ENCODE measurements at places on chromosomes 11 and 22.

DNA sequence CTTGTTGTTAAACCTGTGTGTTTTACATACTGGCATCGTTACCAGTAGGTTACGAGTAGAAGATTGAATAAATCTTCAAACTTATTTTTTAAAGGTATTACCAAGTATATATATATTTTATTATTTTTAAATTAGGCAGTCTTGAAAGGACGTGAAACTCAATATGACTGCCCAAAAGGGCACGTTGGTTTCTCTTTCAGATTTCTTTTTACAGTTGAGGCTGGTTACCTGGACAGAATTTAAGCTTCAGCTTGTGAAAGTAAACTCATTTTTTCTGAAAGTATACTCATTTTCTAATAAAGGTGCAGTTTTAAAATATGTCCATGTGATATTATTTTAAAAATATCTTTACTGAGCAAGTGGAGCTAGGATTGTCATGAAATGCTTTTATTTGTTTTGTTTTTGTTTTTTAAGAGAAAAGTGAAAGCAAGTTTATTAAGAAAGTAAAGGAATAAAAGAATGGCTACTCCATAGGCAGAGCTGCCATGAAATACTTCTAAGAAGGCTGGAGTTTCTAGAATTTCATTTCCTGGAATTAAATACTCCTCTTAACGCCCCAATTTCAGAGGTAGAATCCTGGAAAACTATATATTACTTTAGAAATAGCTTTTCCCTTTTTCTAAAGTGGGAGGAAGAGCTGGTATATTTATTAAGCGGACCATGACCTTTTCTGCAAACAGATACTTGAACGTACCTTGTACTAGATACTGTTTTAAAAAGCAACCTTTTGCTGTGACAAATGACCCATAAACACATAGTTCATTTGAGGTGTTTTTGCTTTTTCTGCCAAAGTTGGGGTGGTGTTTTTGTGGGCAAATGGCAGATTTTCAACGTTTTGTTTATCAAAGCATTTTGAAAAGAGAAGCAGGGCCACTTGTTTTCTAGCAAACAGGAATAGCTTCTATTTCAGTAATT lies 1.9 kb downstream of the FBXO7 start:
- no peak for ATAC-seq

GRCh38 chr11:123405123-123405592 lies 24.9 kb upstream of the GRAMD1B start:
- ATAC-seq, result no peak

- ATAC-seq, result no peak
These were observed 92.9 kb upstream of the PARVA start for GRCh38 chr11:12284316-12285050.

- no peak for ATAC-seq
These were observed 20.7 kb upstream of the AIFM3 start for GRCh38 chr22:20946080-20946986.

DNA sequence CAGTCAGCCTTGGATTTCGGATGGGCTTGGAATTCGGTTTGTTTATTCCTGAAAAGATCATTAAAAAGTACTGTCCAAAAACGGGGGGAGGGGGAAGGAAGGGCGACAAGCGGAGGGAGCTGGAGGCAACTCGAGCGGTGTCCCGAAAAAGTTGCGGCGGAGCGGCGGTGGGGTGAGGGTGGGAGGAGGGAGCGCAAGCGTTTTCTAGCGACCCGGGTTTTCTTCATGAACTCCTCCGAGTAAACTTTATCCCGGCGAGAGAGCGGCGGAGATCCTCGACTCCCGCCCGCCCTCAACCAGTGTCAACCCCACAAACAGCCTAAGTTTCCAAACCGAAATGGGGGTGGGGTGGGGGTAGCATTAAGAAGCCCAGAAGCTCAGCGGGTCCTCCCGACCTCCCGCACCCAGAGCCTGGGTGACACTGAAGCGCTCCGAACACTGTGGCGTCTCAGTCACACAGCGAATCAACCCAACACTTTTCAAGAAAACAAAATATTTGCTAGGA lies 133.0 kb upstream of the C11orf58 start:
- ATAC-seq, result no peak

GRCh38 chr11:126989942-126990715 lies 10.4 kb downstream of the KIRREL3 start:
- peak; percentile 70 for ATAC-seq

GRCh38 chr11:11672789-11673188 lies 51.0 kb upstream of the GALNT18 start:
- ATAC-seq, result no peak

DNA sequence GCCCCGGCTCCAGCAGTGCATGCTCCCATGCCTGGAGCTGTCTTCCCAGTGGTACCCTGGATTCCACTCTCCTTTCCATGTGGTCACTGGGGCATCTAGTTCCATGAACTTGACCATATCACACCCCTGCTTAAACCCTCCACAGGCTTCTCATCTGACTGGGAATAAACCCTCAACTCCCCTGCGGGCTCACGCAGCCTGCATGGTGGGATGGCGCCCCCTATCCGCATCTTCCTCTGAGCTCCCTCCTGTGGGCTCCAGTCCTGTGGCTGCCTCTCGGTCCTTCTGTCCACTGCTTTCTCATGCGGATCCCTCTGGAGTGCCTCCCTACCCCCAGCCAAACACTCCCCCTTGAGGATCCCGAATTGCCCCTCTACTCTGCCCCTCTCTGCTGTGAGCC lies 41.4 kb upstream of the TTLL12 start:
- no peak for ATAC-seq

- ATAC-seq, result no peak
These were observed 753.7 kb downstream of the NTM start for GRCh38 chr11:132123854-132124835.

DNA sequence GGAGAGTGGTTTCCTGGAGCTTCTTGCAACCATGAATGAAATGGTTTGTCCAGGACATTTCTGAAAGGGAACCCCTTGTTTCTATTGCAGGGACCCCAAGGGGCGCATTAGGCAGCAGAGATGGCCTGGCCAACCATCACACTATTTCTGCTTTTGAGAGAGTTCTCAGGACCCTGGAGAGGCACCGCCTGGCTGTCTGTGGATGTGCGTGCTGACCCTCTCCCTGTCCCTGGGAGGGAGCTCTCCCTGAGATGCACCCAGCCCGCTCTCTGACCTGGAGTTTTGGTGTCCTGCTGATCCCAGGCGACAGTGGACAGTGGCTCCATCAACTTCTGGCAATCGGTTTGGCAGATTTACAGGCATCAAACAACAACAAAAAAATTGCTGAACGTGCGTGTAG lies 80.3 kb upstream of the SLC22A12 start:
- ATAC-seq, result no peak

GRCh38 chr11:58506935-58507334 lies 970 bp downstream of the OR5B21 start:
- ATAC-seq, result no peak
